Hematopoietic multipotent progenitor cell treated with erythropoietin and hydrocortisone succinate and interleukin-3 and kit ligand, for 6 days (in vitro differentiated cells): ENCODE measurements at places on chromosomes 7 and 10.

- no peak for DNase-seq
Measured at GRCh38 chr10:123142701-123143161, 5.2 kb upstream of the HMX2 start.

GRCh38 chr10:119039161-119039560 is 9.6 kb downstream of the NANOS1 start:
- DNase-seq, result no peak

DNA sequence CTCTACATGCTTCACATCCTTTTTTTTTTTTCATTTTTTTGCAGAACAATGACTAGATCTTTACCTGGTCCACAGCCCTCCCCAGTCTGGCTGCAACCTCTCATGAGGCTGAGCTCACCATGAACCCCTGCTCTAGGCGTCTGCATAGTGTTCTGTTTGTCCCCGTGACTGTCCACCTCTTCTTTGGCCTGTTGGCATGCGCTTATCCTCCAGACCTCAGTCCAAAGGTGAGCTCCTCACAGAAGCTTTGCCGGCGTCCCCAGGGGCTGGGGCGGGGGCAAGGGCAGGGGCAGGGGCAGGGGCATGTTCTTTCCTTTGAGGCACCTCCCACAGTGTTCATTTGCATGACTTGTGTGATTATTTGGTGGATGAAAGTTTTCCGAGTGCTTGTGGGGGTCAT is 218.4 kb upstream of the ZNF32 start:
- no peak for DNase-seq

- no peak for DNase-seq
Measured at GRCh38 chr10:43408331-43408709, 666 bp downstream of the HNRNPF start.

DNA sequence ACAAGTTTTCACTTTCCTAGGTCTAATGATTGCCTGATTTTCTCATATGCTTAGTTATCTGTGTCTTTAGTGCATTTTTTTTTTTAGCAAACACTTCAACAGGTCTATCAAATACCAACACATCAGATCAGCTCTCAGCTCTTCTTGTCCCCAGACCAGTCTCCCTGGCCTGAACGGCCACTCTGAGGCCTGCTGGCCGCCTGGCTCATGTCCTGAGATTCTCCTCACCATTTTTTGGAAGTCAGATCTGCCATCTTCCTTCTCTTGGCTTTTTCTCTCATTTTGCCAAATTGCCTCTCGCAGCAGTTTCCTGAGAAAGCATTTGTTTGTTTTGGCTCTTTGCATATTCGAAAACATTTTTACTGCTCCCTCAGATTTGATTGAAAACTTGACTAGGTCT is 29.3 kb downstream of the PPP2R2D start:
- no peak for DNase-seq
